Renal cortical epithelial cell (primary cell): ENCODE measurements at places on chromosomes 3 and 15.

DNA sequence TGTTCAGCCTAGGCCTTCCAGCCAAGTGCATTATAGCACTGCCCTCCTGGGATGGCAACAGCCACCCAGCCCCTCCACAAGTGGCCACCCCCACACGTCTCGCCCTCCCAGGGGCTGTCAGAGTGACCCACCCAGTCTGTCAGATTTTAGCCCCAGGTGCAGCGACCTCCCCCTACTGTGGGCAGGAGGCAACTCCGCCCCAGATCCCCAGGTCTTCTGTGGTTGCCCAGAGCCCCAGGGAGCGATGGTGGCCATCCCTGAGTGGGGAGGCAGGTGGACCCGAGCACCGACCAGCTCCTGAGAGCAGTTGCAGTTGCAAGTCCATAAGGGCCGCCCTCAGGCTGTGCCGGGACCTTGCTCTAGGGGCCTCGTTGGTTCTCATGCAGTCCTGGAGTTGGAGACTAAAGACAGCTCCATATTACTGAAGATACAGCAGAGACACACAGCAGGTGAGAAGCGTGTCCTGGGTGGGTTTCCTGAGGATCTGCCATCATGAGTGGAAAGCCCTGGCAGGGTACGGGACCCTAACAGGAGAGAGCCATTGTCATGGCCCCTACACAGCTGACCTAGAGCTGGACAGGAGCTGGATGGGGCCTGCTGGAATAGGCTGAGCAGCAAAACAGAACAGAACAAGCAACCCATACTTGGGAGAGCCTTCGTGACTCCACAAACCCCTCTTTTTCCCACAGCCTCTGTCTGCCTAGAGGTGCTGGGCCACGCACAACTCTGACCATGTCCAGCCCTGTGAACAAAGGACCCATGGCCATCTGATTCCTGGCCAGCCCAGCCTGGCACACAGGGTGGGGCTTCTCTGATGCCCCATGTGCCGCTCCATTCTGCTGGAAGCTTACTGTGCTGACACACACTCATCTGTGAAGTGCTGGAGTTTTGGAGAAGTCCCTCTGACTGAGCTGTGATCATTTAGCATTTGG, 110.3 kb upstream of the ALDH1A3 start:
- no peak for DNase-seq

- DNase-seq = no peak
Observed at GRCh38 chr15:58690703-58691102, 58.8 kb downstream of the ADAM10 start.

GRCh38 chr3:8421267-8421666, 80.4 kb upstream of the LMCD1 start:
- no peak for DNase-seq

- peak; percentile 91 for DNase-seq
Observed at GRCh38 chr3:157077565-157077991, 82.4 kb downstream of the CCNL1 start.

- DNase-seq = no peak
Observed at GRCh38 chr15:31353931-31354330, 27.3 kb downstream of the KLF13 start.

- DNase-seq = no peak
Observed at GRCh38 chr3:154217671-154218070, 96.5 kb downstream of the ARHGEF26 start.

DNA sequence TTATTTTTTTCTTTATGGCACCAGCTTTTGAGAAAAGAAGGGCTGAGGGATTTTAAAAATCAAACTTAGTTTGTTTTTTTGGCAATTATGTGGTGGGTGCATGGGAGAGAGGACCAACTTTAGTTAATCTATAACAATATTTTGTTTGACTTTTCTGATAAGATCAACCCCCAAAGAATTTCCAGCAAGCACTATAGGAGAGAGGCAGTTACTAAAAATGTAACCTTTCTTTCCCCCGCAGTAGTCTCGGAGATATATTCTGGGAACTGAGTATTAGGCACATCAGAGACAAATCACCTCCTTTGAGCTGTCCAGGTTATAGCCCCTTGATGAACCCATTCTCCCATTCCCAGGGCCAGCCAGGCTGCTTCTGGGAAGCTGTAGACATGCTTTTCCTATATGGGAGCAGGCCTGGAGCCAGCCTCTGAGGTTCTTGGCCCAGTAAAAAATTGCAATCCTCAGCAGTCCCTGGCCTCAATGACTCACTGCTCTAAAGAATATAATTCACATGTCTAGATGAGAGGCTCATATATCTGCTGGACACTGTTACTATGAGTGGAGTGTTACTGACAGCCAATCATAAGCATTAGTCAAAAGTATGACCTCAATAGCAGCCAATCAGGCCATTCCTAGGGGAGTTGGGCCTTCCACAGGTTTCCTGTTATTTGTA, 138.3 kb upstream of the AGBL1 start:
- no peak for DNase-seq

GRCh38 chr3:47128137-47128536, 35.8 kb downstream of the SETD2 start:
- no peak for DNase-seq

GRCh38 chr3:46324036-46324435, 29.9 kb upstream of the CCR2 start:
- DNase-seq = no peak

- peak; percentile 32 for DNase-seq
Observed at GRCh38 chr3:4984511-4984864, 5.3 kb downstream of the BHLHE40 start.

GRCh38 chr3:47003461-47004368, 24.2 kb downstream of the NBEAL2 start:
- DNase-seq = no peak

GRCh38 chr3:193782747-193783146, 189.7 kb downstream of the OPA1 start:
- DNase-seq = no peak

GRCh38 chr15:71705151-71705550, 105.2 kb upstream of the NR2E3 start:
- DNase-seq = peak; percentile 48

DNA sequence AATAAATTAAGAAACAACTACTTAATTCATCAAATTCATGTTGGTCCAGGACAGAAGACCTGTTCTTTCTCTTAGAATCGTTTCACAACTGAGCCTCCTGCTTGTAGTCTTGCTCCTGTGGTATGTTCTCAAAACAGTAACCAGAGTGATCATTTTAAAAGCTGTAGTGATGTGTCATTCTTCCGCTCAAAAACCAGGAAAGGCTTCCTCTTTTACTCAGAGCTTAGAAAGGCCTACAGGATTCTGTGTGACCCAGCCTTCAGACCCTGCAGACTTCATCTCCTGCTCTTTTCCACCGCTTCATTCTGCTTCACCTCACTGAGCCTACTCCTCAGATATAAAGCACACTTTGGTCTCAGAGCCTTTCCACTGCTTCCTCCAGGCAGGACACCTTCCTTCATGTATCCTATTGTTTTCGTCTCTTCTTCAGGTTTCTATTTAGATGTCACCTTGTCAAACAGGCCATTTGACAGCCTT, 22.7 kb downstream of the ST6GAL1 start:
- DNase-seq = peak; percentile 38

- peak; percentile 99 for DNase-seq
Observed at GRCh38 chr15:64247906-64248541, 85.2 kb upstream of the PPIB start.

DNA sequence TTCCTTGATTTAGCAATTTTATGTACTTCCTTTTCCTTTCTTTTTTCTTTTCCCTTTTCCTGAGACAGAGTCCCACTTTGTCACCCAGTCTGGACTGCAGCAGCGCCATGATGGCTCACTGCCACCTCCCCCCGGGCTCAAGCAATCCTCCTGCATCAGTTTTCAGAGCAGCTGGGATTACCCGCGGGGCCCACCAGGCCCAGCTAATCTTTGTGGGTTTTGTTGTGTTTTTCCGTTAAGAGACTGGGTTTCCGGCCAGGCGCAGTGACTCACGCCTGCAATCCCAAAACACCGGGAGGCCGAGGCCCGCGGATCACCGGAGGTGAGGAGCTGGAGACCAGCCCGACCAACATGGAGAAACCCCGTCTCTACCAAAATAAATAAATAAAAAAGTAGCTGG, 17.7 kb downstream of the GOLGA8S start:
- no peak for DNase-seq

GRCh38 chr3:104785947-104786346, 580.8 kb upstream of the ALCAM start:
- peak; percentile 2 for DNase-seq
